ENCODE measurements at places on chromosomes 7 and 10.

GRCh38 chr7:1664711-1665548, 5.1 kb upstream of the ELFN1 start:
- DNase-seq: no peak

- peak; percentile 80 for DNase-seq
Measured at GRCh38 chr7:102991540-102992214, 78.9 kb downstream of the LRRC17 start.

DNA sequence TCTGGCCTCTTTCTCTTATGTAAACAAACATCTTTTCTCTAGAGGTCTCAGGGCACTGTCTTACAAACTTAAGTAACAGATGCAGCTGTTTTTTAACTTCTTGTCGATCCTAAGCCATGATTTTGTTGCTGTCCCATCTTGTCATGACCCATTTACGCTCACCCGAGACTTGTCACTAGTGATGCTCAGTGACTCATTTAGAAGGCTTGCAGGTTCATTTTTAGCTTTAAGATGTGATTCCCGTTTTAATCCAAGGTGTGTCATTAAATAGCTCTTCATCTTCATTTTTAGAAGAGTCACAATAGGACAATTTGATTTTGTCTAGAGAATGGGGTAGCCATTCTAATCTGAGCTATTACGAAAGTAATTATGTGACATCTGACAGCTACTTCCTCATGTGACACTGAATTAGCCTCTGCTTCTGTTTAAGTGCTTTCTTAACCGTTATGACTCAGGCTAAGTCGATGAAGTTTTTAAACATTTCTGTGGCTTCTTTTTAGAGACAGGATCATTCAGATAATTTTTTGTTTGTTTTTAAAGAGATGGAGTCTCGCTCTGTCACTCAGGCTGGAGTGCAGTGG, 42.7 kb downstream of the SPDYE5 start:
- DNase-seq: no peak

DNA sequence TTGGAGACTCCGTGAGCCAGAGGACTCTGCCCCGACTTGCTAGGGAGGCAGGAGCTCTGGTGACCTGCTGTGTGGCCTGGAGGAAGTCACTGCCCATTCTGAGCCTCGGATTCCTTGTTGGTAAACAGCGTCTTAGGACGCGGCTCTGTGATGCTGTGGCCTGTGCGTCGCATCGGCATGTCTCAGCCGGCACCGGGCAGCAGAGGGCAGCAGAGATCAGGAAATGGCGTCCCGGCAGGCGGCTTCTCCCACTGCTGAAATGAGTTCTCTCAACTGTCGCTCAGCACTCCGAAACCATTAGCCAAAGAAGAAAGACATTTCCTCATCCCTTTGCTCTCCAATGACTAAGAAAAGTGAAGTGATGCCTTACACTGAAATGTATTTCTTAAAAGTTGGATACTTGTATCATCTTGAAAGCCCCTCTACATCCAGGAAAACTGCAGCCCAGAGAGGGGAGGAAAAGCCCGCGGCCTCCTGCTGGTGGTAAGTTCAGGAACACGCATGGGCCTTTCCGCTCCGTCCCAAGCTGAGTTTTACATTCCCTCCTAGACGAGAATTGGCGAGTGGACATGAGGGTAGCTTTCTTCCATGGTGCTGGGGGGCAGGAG, 91.7 kb downstream of the WDR11 start:
- peak; percentile 33 for DNase-seq

DNA sequence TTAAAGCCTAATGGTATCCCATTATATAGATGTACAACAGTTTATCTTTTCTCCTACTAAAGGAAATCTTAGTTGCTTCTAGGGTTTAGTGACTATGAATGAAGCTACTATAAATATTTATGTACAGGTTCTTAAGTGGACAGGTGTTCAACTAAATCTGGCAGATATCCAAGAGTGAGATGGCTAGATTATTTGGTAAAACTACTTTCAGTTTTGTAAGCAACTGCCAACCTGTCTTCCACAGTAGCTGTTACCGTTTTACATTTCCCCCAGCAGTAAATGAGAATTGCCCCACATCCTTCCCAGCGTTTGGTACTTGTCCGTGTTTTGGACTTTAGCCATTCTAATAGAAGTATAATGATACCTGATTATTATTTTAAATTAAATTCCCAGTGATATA, 144.9 kb upstream of the MAGI2 start:
- DNase-seq: peak; percentile 79

- no peak for DNase-seq
Measured at GRCh38 chr10:7161484-7162250, 249.2 kb downstream of the SFMBT2 start.

- no peak for DNase-seq
Measured at GRCh38 chr7:99447943-99448342, 9.2 kb downstream of the CPSF4 start.

- no peak for DNase-seq
Measured at GRCh38 chr7:158442260-158442659, 145.4 kb downstream of the PTPRN2 start.

DNA sequence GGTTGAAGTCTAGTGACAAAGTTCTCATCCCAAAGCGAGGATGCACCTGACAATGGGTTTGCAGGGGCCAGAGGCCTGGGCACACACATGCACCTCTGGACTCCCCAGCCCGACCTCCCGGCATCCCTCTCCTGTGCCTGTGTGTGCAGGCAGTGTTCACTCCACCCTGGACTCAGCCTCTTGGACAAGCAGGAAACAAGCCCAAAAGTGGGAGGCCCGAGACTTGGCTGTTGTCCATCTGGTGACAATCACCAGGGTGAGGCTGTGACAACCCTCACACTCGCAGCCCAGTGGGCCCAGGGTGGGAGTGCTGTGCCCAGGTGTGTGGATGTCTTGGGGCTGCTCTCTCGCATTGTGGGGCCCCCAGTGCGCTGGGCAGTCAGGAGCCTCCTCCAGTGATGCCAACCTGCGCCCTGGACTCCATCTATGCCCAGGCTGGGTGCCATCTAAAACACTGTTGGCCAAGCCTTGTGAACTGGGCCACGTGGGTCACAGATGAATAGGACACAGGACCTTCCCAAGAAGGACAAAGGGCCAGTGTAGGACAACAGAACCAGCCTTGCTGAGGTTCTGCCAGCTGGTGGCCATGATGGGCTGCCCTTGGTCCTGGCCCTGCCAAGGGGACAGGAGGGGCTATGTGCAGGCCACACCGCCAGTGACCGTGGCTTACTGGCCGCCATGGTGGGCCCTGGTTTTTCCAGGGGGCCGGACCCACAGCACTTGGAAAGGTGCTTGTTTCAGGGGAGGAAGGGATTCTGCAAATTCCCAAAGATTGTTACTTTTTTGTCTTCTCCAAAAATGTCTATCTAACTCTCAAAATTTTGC, 144.3 kb downstream of the TCERG1L start:
- DNase-seq: no peak

- no peak for DNase-seq
Measured at GRCh38 chr7:25598765-25599164, 370.5 kb upstream of the NPVF start.

- no peak for DNase-seq
Measured at GRCh38 chr7:139944248-139944647, 115.2 kb downstream of the TBXAS1 start.

DNA sequence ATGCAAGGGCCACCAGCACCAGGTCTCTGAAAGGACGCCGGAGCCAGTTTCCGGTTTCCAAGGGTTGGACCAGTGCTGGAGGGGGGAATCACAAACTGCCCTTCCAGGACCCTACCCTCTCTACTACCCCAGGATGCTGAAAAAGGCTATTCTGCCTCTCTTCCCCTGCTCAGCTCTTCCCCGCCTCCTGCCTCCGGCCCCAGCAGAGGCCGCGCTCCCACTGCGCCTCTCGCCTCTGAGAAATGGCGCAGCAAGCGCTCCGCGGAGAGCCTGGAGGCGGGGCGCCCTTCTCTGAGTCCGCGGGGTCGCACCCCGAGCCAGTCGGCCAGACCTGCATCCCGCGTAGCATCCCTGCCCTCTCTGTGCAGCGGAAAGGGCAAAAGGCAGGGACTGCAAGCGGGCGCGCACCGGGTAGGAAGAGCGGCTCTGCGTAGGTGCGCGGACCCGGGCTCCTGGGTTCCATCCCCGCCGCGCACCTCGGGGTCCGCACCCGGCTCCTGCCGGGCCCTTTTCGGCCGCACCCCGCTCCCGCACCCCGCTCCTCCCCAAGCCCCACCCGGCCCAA, 476 bp upstream of the RET start:
- DNase-seq: no peak

GRCh38 chr10:72020914-72021809, 57.0 kb downstream of the CHST3 start:
- DNase-seq: no peak

GRCh38 chr10:48251525-48252353, 22.8 kb downstream of the FRMPD2 start:
- peak; percentile 92 for DNase-seq

- no peak for DNase-seq
Measured at GRCh38 chr10:89337484-89337883, 9.7 kb downstream of the IFIT3 start.

GRCh38 chr10:62380016-62380415, 5.8 kb downstream of the ZNF365 start:
- DNase-seq: no peak

GRCh38 chr7:146764458-146764857, 647.9 kb downstream of the CNTNAP2 start:
- DNase-seq: no peak

- DNase-seq: peak; percentile 3
Measured at GRCh38 chr7:122844191-122844988, 41.9 kb downstream of the CADPS2 start.

- DNase-seq: peak; percentile 81
Measured at GRCh38 chr7:54541669-54542625, at the start of gene VSTM2A. Gene VSTM2A (plus strand): TSS chr7:54542375. CDS start chr7:54542731, 356 bp downstream.

- DNase-seq: no peak
Measured at GRCh38 chr10:95467162-95467599, 94.0 kb downstream of the SORBS1 start.

- no peak for DNase-seq
Measured at GRCh38 chr10:73997461-73997786, 492 bp upstream of the VCL start.

GRCh38 chr7:47893238-47893637, 55.0 kb downstream of the PKD1L1 start:
- no peak for DNase-seq

- no peak for DNase-seq
Measured at GRCh38 chr10:15784662-15785300, 65.1 kb upstream of the ITGA8 start.

DNA sequence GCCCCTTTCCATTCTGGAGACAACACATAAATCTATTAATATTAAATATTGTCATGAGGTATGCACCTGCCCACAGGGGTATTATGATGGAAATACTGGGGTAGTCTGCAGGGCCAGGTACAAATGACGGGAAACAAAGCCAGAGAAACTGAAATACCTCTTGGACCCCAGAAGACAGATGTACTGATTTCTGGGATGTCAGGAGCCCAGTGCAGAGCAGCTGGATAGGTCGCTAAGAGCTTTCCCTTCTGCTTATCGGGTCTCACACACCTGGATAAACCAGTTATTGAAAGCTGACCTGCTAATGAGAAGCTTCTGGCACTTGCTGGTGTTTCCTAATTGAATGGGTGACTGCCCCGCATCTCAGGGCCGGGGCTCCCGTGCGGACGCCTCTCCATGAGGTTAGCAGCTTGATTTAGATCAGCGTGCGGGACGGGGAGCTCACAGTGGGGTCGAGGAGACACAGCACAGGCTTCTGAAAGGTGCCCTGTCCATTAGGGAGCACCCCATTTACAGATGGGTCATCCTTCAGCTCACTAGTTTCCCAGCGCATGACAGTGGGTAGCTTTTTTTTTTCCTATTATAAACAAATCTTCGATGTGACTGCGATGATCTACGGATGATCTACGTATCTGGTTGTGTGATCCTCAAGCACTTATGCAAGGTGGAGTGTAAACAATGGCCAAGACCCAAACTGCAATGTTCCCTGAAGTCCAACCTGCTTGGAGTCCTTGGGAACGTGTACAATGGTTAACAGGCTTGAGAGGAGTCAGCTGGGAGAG, 1.5 kb upstream of the INSIG1 start:
- DNase-seq: no peak

DNA sequence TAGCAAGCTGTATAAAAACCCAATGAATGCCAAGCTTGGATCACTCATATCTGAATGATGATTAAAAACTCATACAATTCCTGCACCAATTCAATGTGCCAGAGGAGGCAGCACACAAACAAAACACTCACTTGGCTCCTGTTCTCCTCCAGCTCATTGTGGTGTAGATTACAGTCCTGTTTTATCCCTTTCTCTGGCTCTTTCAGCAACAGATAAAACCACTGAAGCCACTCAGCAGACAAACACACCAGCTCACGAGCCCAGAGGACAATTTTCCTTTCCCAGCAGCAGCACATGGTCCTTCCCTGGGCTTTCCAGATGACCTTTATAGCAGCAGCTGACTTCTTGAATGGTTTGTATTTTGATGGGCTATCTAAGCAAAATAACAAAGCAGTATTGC, 107.3 kb upstream of the STARD3NL start:
- peak; percentile 29 for DNase-seq

DNA sequence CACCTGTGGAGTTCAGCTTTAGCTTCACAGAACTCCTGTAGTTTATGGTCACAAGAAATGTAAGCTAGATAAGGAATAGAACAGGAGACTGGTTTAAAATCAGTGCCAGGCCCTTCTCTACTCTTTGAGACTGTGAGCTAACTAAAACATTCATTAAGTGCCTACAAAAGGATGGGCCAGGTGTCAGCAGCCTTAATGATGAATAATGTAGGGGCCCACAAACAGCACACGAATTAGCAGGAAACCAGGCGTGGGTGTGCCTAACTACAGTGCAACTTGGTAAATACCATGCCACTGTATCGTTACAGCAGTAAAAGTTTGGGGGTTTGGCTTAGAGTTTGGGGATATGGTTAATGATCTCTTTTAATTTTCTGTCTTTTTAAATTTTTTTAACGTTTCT, 6.1 kb upstream of the ABLIM1 start:
- no peak for DNase-seq

Data from DMS153 (cell line).